ENCODE measurements at places on chromosomes 6 and 20.

DNA sequence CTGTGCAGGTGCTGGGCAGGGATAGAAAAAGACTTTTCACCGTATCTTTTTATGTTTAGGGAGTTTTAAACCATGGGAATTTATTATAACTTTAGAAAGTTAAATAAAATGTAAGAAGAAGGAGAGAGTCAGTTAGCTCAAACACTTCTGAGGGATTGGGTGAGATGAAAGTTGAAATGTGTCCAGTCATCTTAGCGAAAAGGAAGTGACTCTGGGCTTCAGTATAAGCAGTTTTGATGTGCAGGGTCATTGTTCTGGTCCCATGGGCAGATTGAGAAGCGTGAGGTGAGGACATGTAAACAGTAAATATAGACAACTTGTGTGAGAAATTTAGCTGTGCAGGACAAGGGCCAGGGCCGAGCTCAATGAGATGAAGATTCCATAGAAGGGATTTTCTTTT, 66.9 kb downstream of the TOX2 start:
- no peak for DNase-seq

- no peak for DNase-seq
Observed at GRCh38 chr6:83511266-83511665, 1.1 kb upstream of the PRSS35 start.

DNA sequence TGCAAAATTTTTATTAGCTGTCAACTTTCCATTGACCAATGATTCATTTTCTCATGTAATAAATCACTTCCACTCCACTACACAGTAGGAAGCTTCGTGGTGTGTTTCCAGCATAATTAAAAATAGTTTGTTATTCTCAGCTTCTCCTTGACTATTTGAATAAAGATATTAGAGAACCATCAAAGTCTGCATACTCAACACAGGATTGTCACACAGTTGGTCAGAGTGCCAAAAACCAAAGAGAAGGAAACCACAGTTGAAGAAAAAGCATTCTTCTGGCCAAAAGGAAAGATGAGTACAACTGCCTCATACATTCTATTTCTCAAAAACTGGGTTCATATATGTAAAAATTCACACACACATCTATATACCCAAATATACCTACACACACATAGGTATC, 455.1 kb upstream of the HSF2 start:
- DNase-seq: no peak

GRCh38 chr20:34074101-34074760, 37.8 kb downstream of the EIF2S2 start:
- peak; percentile 30 for DNase-seq

DNA sequence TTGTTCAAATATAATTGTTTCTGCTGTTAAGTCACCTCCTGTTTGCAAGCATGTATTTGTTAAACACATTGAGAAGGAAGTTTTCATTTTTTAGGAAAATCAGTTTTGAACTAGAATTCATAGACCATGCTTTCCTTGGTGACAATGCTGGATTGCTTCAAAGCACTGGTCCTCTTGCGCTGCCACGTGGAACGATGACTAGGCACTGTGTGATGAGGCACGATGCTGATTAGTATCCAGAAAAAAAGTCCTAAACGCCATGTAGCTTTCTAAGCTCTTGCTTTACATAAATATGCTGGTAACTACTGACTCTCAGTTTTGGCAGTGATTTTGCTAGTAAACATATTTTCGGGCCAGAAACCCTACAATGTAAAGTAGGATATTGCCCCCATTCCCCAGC, 11.1 kb upstream of the EXOC2 start:
- DNase-seq: no peak

- DNase-seq: no peak
Observed at GRCh38 chr6:36110863-36111262, 19.4 kb upstream of the MAPK13 start.

Measured in stimulated activated CD4-positive, alpha-beta T cell treated with anti-CD3 and anti-CD28 coated beads, Interleukin-2, amount 100 ng/mL, for 24 hours (primary cell).